ENCODE measurements at places on chromosomes 3 and 15. TPM values are rescaled to one million over a fixed set of nuclear protein-coding genes. Genes with fewer than 3 reads are reported as not detected.

The COL6A6 gene
- total RNA-seq, result 1.6 TPM

The MEIS2 gene
- total RNA-seq, result 51.1 TPM

The SLC9A9 gene
- total RNA-seq, result 59.9 TPM

The ZNF80 gene
- not detected for total RNA-seq

The SLC51A gene
- total RNA-seq, result not detected

The IQCF5 gene
- not detected for total RNA-seq

The LSAMP gene
- 12.2 TPM for total RNA-seq

The FES gene
- 38.7 TPM for total RNA-seq

The APBA2 gene
- 12.2 TPM for total RNA-seq

The C3orf33 gene
- total RNA-seq, result 4.1 TPM

The FLNB gene
- total RNA-seq, result 62.5 TPM

The SST gene
- not detected for total RNA-seq

The THSD4 gene
- 31.3 TPM for total RNA-seq

The SHQ1 gene
- total RNA-seq, result 23.0 TPM

The C3orf20 gene
- under 0.01 TPM for total RNA-seq

The SLC2A2 gene
- not detected for total RNA-seq

The AMOTL2 gene
- total RNA-seq, result 77.1 TPM

The HEG1 gene
- total RNA-seq, result 113 TPM

The IL5RA gene
- not detected for total RNA-seq

The CACNA2D2 gene
- not detected for total RNA-seq

The FBXW12 gene
- 0.15 TPM for total RNA-seq

The TYRO3 gene
- 18.0 TPM for total RNA-seq

Data from smooth muscle cell of trachea (primary cell).